ENCODE measurements at places on chromosomes 2 and 18.

DNA sequence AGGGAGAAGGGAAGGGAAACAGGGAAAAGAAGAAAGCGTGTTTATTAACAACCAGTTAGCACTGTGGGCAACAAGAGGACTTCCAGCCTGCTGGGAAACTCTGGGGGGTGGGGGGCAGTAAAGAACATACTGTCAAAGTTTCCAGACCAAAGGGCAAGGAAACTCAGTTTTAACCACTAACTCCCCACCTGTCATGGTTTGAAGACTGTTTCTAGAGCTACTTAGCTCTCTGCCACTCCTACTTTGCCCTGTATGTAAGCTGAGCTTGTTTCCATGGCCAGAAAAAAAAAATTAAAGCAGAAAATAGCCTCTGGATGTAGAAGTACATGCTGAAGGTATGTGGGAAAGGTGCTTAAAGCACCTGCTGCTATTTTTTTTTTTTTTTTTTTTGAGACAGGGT, 11.0 kb upstream of the PTPN2 start:
- DNase-seq, result no peak

DNA sequence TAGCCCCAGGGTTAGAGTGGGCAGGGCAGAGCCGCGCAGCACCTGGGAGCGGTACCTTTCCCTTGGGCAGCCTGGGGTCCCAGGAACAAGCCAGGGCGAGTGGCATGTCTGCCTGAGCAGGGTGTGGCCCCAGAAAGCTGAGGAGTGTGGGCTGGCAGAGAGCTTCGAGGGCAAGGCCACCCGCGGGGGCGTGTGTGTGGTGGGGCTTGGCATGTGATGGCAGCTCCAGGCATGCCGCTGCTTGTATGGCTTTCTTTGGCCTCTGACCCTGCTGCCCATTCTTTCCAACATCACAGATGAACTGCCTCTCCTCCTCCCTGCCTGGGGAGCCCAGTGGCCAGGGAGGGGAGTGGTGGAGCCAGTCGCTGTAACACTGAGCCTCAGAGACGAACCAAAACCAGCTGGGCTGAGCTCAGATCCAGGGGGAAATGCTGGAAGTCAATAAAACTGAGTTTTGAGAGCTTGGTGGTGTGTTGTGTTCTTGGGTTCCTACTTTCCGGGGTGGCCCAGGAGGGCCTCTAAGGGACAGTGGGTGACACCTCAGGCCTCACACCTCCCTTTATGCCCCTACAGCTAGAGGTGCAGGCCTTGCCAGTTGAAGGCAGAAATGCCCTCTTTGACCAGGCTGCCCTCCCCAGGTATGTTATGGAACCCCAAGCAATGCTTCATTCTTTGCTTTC, 7.4 kb downstream of the DNAJB2 start:
- DNase-seq, result no peak

GRCh38 chr2:185895828-185896693, 157.5 kb downstream of the FSIP2 start:
- no peak for DNase-seq

DNA sequence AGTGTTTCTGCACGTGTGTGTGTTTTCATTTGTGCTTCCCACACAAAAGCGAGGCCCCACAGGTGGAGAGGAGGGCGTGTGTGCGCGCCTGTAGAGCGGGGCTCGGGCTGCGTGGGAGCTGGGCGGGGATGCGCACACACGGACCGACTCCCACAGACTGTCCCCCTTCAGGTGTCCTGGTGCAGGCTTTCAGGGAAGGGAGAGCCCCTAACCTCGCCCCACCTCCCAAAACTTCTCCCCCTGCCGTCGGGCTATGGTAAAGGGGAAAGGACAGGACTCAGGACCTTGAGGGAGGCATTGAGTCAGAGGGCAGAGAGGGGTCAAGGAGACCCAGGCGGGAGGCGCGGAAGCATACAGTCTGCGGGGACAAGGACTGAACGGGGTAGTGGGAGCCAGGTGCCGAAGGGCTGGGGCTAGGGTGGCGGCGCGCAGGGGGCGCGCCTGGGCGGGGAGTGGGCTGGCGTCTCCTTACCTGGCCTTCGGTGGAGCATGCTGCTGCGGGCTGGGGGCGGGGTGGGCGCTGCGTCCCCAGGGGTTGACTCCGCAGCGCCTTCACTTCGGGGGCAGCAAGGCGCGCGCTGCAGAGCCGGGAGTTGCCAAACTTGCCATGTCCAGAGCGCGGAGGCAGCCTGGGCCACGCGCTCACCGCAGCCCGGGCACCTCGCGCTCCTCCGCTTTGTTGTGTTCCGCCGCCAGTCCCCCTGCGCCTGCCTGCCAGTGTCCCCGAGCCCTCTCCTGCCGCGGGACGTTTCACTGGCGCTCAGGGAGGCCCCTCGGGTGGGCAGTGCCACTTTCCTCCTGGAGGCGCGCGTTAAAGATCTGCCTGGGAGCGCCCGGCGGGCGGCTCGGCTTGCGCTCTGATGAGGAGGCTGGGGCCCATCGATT, 302.0 kb downstream of the NCKAP5 start:
- DNase-seq, result no peak

DNA sequence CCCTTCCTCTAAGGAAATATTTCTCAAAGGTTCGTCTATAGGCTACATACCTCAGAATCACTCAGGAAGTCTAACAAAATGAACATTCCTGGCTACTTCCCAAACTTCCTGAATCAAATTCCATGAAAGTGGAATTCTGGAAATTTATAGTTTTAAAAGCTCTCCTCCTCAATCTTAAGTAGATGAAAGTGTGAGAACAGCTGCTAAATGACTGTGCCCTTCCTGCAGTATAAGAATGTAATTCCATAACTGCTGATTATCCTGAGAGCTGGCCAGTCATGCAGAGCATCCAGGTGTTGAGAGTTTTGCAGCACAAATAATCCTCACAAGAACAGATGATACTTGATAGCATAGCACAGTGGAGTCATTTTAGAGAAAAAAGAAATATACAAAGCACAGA, 265.0 kb downstream of the KCNJ3 start:
- no peak for DNase-seq

GRCh38 chr2:39435234-39435633, 1.9 kb downstream of the MAP4K3 start:
- no peak for DNase-seq

All from SW 1271 (cell line).